ENCODE measurements at places on chromosomes 11 and 22.

DNA sequence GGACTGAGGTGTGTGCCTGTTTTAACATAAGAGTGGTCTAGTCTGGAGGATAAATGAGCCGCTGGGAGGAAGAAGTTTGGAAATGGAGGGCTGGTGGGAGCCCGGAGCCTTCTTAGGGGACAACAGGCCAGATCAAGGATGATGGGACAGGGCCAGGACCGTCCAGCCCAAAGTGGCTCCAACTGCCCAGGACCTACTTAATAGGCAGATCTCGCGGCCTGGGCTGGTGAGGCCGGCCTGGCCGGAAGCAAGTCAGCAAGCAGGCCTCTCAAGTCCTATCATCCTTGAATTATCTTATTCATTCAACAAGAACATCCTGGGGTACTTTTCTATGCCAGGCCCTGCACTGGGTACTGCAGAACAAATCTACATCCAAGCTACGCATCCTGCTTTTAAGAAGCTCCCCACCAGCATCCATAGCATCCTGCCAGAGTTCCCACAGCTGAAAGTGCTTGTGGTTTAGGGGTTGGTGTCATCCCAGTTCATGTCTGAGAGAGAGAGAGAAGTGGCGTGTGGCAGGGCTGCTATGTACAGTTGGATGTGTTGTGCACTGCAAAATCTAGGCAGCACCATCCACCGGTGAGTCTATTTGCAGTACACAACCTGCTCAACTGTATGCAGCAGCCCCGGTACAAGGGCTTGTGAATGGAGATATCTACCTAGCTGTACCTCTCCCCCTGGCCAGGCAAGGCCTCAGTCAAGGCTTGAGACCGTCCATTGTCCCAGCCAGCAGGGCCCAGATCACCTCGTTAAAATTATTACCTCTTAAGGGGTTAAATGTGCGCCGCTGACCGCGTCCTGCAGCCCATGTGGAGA, 82.1 kb downstream of the FBLN1 start:
- no peak for DNase-seq

DNA sequence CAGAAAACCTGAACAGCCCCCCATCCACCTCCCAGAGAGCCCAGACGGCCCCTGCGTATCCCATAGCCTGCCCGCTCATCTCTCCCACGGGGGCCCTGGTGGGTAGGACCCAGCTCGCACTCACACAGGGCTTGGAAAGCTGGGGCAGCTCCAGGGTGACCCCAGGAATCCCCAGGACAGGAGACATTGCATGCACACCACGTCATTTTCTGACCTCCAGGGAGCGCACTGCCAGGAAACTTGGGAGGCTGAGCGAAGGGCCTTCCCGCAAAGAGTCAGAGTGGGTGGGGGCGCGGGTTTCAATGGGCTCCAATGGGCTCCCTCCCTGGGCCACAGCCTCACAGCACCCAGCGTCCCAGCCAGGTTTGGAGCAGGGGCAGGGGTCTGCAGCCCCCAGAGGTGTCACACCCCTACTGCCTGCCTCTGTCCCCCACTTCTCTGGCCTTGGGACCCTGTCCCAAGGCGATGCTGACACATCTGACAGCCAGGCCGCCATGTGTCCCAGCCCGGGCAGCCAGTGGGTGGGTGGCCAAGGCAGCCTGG, 8.2 kb upstream of the SYT8 start:
- no peak for DNase-seq

DNA sequence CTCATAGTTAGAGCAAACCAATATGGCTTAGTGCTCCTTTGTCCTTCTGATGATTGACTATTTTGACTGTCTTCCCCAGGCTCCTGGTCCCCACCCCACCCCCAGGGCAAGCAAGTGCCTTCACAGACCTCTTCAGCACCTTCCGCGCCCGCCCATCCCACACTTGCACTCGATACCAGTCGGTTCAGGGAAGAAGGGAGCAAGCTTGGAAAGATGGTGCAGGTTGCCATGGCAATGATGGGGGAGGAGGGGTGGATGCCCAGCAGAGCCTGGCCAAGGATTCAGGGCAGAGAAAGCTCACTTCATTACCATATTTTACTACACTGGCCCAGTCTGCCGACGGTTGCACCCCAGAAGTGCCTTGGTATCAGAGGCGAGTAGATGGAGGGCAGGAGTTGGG, 2.2 kb downstream of the TMEM132A start:
- DNase-seq, result no peak

- DNase-seq, result no peak
Measured at GRCh38 chr11:12755510-12756453, 81.6 kb downstream of the TEAD1 start.

DNA sequence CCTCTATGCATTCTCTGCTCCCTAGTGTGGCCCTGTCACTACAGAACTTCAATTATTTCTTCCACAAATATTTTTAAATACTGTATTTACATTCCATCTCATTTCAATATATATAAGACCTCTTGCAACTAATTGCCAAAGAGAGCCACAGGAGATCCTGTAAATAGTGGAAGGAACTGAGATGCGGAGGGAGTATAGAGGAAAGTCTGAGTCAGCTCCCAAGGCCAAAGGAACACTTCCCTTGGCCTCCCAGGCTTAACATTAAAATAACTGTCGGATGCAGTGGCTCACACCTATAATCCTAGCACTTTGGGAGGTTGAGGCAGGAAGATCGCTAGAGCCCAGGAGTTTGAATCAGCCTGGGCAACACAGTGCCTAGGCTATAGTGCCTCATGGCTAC, 31.2 kb downstream of the RBFOX2 start:
- DNase-seq, result no peak

DNA sequence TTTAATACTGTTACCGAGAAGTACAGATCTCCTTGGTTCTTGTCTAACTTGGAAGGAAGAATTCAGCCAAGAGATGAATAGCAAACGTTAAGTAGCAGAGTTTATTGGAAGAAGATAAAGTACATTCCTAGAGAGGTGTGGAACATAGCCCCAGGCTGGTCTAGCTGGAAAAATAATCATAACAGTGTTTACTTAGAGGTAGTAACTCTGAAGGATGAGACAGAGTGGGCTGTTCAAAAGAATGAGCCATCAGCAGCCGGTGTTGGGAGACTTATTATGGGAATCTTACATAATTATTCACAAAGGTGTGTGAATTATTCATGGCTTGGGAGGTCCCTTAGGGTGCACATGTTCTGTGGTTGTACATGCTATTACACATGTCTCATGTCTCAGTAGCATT, 276.5 kb downstream of the LUZP2 start:
- no peak for DNase-seq

DNA sequence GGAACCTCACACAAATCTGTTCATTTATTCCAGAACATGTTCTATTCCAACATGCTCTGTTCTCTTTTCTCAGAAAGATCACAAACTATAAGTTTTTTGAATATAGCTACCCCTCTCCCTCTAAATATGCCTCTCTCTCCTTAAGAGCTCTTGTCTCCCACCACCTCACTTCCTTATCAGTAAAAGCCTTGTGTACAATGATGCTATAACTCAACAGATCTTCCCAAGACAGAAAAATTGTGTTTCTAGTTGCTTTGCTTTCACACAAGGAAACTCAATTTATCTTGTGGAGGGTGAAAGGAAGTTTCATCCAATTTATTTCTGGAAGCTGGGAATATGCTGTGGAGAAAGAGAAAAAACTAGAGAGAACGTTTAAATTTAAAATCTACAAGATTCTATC, 64.4 kb downstream of the FAM76B start:
- no peak for DNase-seq

- DNase-seq, result no peak
Measured at GRCh38 chr22:27857443-27857842, 55.9 kb upstream of the MN1 start.

DNA sequence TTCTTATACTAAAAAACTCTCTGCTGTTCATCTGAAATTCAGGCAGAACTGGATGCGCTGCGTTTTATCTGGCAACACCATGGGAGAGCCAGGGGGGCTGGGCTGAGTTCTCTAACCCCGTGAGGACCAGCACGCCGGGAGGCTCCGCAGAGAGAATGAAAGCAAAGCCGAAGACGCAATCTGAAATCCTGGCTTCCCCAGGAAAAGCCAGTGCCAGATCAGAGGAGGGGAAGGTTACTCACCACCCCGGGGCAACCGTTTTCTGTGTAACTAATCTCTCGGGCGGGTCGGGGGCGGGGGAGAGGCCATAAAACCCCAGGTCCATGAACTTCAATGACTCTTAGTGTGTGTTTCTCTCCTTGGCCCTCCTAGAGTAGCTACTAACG, 99.4 kb downstream of the SHANK2 start:
- no peak for DNase-seq

GRCh38 chr22:44155115-44155514, 25.6 kb upstream of the PARVG start:
- DNase-seq, result no peak

- DNase-seq, result no peak
Measured at GRCh38 chr11:69640995-69641581, at the start of gene CCND1. TSS of gene CCND1 (plus strand) at chr11:69641156. CDS start at chr11:69641314, 158 bp downstream.

- DNase-seq, result no peak
Measured at GRCh38 chr11:65863889-65864705, 3.9 kb downstream of the MUS81 start.

DNA sequence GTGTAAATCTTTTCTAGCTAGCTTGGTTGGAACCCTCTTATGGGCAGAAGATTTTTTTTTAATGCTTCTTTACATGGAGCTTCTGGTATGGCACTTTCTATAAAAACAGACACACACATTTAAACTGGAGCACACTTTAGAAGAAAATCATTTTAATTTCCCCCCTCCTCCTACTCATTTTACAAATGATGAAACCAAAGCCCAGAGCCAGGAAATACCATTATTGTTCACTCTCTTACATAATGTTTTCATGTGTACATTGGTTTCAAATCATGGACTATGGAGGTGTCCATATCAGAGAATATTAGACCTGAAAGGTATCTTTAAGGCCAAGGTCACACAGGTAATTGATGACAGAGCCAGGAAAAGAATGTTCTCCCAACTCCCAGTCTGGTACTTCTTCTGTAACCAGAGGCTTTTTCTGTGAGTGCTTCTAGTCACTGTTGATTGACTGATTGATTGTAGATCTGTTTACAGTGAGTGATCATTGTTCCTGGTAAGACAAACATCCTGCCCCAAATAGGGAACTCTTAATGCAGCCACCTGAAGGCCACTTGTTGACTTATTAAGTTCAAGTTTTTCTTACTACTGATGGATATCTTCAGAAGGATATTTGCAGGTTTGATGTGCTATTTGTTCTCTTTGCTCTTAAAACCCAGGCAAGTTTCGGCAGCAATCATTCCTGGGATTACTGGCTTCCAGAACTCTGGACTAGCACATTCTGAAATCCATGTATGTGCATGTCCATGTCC, 26.8 kb upstream of the ME3 start:
- DNase-seq, result no peak

DNA sequence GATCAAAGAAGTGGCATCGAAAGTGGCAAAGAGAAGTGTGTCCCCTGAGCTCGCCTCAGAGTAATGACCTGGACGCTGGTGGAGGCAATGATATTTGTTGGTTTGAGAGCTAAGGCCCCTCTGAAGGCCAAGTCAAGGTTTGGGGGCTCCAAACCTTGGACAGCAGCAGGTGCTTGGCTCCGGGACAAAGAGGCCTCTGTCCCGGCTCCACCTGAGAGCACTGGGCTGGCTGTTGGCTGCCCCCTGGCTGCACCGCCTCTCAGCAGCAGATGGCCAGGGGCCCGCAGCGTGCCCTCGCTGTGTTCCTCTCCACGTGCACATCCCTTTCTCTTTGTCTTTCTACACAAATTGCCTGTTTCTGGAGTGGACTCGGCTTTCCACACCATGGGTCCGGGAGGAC, 301.3 kb downstream of the NTM start:
- DNase-seq, result no peak

DNA sequence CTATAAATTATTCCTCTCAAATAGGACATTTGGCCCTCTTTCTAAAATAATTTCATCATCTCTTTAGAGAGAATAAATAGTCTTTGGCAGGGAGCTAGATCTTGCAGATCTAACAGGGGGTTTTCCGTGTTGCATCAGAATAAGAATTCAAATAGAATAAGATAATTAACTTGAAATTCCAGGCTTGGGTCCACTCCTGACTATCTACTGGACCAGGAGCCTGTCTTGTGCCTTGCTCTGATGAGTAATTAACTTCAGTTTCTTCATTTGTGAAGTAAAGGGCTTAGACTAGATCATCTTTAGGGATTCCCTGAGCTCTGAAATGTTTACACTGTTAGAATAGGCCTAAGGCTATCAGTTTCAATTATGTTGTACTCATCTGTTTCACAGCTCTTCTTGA, 23.5 kb upstream of the TMEM123 start:
- DNase-seq, result no peak

GRCh38 chr11:88421530-88421929, 84.0 kb upstream of the CTSC start:
- DNase-seq, result no peak

DNA sequence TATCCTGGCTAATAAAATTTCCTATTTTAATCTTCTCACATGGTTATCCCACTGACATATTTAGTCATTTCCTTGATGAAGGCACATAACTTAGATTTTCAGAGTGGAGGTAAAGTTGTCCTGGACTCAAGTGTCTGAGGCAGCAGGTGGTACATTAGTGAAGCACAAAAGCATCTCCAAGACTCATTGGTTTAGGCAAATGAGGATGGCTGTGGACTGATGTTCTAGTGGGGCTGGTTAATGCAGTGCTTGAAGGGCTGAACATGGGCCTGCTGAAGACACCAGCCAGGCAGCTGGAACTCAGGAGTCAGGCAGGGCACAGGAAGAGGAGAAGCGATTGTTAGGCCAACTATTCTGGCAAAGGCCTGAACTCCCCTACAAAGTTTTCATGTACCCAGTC, 76.3 kb upstream of the SESN3 start:
- DNase-seq, result no peak

DNA sequence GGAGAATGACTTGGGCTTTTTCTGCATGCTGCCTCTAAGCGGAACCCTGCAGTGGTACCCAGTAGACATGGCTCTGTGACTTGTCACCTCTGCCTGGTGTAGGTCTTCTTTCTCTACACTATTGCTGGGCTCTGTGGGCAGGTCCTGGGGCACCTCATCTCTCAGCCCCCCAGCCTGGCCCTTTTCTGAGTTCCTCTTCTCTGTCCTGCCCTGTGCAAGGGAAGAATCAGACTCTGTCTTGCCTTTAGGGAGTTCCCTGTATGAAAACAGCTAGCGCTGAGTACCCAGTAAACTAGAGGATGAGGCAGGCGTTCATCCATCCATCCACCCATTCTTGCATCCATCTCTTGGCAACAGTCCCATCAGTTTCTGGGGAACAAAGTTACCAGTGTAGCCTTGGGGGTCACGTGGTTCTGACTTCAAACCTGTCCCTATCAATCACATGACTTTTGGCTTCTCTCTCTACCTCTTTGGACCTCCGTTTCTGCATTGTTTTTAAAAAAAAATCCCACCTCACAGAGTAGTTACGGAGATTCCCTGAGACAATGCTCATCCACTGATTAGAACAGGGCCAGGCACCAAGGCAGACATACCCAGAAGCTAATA, 86.4 kb upstream of the WNT11 start:
- no peak for DNase-seq

DNA sequence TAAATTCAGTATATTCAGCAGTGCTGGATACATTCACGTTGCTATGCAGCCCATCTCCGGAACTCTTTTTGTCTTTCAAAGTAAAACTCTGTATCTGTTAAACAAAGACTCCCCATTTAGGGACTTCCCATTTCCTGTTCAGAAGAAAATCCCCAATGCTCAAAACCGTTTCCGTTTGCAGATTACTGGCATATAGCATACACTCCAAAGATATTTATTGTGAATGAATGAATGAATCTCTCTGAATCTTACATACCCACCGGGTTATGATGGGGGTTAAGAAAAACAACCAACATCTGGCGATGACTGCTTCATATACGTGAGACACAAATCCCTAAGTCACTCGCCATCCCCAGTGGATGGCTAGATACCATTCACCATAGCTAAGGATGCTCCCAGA, 1.6 kb downstream of the THY1 start:
- no peak for DNase-seq

GRCh38 chr11:6926208-6927029, at the start of gene ZNF215:
TSS of gene ZNF215 (plus strand) at chr11:6926426. CDS start at chr11:6932273, 5,847 bp downstream.
- DNase-seq, result no peak

GRCh38 chr22:23357053-23357452, 176.7 kb downstream of the BCR start:
- DNase-seq, result no peak

All from stimulated activated CD8-positive, alpha-beta memory T cell treated with anti-CD3 and anti-CD28 coated beads, Interleukin-7, amount 100 ng/mL, for 1 hour (primary cell).